ENCODE measurements at places on chromosomes 2 and 18.

GRCh38 chr18:59885579-59886163 lies 14.1 kb upstream of the PMAIP1 start:
- no peak for DNase-seq

DNA sequence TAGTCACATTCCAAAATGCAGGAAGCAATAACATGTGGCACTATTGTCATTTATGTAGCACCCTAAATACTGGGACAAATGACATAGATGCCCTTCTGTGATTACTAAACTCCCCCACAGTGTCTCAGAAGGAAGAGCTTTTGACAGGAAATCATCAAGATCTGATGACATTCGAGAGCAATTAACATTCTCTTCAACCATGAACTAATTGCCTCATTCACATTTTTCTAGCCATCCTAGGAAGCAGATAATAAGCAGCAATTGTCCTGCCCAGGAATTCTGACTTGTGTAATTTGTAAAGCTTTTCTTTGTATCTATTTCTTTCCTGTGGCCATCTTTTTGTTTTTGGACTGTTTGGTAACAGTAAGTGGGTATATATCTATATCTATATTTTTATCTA lies 292.6 kb downstream of the TGIF1 start:
- no peak for DNase-seq

- DNase-seq = no peak
These were observed 3.4 kb downstream of the RAB31 start for GRCh38 chr18:9711361-9712129.

DNA sequence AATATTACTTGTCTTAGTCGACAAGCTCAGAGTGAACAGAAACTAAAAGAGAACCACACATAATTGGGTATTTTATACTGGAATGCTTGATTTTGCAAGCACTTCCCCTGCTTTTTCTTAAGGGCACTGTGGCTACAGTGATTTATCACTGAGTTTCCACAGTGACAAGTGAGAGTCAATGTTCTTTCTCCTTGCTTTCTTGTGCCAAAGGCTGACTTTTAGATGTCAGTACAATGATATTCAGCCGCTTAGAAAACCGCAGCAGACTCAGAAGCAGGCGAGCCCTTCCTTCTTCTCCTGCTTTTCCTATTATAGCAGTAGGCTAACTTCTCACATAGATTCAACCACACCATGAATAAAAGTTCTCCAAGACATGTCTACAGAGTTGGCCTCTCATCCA lies 1603.6 kb upstream of the NXPH2 start:
- no peak for DNase-seq

- no peak for DNase-seq
These were observed 59.2 kb downstream of the SGPP2 start for GRCh38 chr2:222483513-222484039.

GRCh38 chr18:2572171-2572569 lies 813 bp downstream of the NDC80 start:
- DNase-seq = no peak

- no peak for DNase-seq
These were observed 34.0 kb downstream of the CASP10 start for GRCh38 chr2:201216918-201217317.

DNA sequence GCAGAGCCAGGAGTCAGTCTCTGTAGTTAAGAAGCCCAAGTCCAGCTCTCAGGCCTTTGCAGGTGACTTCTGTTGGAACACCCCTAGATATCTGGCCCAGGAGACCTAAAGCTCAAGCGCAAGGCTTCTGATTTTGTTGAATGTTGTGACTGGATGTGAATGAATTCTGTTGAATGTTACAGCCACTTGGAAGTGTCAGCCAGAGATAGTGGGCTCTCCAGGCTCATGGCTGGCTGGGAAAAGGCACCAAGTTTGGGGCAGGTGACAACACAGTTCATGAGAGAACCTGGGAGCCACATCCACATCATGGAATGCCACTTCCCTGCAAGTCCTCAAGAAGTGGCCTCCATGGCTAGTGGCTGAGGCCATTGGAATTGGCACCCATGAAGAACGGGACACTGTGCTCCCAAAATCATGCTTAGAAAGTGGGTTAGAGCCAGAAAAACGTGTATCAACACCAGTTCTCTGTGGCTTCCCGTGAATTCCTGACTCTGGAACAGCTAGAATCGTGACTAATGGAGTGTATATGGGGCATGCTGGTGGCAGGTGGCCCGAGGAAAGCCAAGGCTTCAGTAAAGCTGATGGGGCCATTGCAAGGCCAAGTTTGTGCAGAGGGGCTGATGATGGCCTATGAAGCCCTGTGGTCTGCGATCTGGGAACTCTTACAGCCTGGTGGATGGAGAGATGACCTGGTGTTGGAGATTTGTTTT lies 30.2 kb downstream of the EDAR start:
- no peak for DNase-seq

- no peak for DNase-seq
These were observed 55.6 kb downstream of the ITGB6 start for GRCh38 chr2:160144280-160144990.

DNA sequence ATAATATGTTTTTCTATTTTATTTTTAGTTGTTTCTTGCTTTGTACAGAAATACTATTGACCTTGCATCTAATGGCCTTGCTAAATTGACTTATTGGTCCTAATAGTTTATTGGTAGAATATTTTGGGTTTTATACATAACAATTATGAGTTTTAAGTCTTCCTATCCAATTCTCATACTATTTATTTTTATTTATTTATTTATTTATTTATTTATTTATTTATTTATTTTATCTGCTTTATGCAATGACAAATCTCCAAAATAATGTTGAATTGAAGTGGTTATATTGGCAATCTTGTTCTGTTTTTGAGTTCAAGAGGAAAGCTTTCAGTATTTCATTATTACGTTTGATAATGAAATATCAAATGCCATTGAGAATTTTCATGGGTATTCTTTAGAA lies 488.3 kb downstream of the CDH2 start:
- DNase-seq = no peak

GRCh38 chr2:224029876-224030275 lies 9.2 kb downstream of the SERPINE2 start:
- DNase-seq = no peak

DNA sequence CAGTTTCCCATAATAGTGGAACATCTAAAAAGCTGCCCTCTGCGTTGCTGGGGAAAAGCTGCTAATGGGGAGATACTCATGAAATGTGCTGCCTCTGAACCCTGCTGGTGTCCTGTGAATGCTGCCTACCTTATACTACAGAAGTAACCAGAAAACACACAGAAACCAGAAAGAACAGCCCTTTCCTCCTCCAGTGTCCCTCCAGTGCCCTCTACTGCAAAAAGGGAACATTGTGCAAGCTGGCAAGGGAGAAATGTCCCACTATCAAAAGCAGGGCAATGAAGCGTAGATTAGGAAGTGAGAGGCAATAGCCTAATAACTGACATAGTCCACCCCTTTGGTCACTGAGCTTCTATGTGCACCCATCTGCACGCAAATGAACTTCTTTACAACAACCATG lies 162.7 kb upstream of the ETAA1 start:
- no peak for DNase-seq

GRCh38 chr2:160715428-160715827 lies 221.8 kb upstream of the RBMS1 start:
- DNase-seq = no peak

DNA sequence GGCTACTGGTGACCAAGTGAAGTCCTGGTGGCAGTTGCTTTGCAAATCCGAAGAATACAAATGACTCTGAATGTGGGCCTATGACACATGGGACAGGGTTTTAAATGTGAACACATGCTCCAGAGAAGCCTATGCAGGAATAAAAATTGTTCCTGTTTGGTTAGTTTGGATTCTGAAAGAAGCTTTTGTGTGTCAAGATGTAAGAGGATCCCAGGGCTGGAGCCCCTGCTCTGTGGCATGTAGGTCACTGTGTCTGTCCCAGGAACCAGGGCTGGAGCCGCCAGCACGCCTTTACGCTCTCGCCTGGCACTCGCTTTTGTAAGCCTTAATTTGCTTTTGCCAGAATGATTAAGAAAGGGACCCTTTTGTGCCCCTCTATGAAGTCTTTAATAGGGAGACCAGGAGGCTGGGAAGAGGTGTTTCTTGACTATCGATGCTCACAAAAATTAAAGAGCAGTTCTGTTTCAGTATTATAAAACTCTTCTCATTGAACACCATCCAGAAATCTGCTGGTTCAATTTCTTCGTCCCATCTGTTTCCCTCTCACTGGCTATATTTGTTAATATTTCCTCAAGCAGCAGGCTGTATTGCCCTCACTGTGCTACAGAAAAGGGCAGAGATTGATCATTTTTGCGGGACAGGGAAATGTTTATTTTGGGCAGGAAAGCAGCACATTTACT lies 532.7 kb upstream of the POU3F3 start:
- no peak for DNase-seq

DNA sequence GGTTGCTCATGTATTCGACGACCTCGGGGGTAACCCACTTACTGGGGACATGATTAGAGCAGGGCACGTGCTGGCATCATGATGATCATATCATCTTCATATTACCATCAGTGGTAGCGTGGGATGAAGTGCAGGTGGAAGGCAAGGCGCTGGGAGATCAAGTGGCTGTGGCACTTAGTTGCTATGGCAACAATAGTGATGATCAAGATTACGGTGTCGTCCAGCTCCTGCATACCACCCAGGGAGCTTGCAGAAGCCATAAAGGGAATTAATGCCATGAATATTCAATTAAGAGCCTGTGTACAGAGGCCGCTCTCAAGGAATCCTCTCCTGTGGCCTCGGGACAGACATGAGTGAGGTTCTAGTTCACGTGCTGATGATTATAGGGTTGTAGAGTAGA lies 237.2 kb upstream of the COPS8 start:
- DNase-seq = no peak

GRCh38 chr2:18396329-18397010 lies 164.0 kb downstream of the RDH14 start:
- DNase-seq = no peak

DNA sequence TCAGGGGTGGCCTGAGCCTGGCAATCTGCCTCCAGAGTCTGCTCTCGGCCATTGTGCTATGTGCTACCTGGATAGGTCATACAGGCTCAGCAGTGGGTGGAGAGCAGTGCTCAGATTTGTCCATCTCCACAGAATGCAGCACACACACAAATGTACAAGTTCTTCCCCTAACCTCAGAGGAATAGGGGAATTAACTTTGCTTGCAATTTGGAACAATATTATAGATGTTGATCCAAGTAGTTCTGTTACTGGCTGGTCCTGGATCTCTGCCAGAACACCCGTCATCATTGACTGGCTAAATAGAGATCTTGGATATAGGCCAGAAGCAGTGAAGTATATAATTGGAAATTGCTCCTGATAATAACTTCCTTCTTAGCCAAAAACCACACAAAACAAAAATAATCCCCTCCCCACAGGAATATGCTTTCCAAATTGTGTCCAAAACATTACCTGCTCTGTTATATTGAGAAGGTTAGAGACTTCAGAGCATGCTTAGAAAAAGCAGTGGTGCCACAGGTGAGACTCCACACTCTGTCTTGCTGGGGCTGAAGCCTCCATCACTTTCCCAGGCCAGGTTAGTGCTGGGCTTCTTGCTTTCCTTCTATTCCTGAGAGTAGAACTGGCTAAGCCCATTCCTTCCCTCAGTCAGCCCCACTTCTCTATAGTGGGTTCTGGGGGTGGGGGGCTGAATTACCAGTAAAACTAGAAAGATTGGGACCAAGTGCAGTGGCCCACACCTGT lies 38.8 kb downstream of the NCAPH start:
- no peak for DNase-seq

DNA sequence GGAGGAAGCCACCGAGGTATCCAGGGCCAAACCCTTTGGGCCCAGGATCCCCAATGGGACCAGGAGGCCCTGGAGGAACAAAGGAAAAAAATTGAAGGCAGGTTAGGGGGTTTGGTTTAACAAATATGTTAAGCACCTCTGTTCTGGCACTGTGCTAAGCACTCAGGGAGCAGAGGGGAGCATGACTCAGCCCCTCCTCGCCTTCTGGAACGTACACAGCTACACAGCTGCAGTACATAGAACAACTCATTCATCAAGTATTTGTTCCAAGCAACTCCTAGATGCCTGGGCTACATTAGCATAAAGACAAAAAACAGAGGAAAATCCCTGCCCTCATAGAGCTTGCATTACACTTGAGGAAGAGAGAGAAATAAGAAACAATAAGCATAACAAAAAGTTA lies 153.6 kb downstream of the COL4A4 start:
- DNase-seq = no peak

DNA sequence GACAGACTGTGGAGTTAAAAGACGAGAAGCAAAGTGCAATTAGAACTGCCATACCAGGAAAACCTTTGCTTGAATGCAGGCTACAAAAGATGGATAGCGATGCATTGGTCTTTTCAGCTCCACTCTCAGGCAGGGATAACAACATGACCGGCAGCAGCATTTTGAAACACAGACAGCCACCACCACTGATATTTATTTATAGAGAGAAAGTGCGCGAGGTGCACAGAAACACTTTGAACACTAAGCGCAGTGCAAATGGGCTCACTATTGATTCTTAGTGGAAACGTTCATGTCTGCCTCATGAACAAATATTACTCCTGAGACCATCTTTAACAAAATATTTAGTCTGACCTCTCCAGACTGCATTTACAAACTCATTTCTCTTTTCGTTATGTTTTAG lies 32.9 kb downstream of the CAVIN2 start:
- no peak for DNase-seq

GRCh38 chr18:39039813-39040212 lies 1474.2 kb upstream of the CELF4 start:
- DNase-seq = no peak

GRCh38 chr2:174636987-174637386 lies 39.4 kb upstream of the WIPF1 start:
- no peak for DNase-seq

GRCh38 chr2:160376576-160376975 lies 117.0 kb downstream of the RBMS1 start:
- no peak for DNase-seq

GRCh38 chr2:201984800-201985525 lies 48.7 kb upstream of the FZD7 start:
- DNase-seq = no peak

DNA sequence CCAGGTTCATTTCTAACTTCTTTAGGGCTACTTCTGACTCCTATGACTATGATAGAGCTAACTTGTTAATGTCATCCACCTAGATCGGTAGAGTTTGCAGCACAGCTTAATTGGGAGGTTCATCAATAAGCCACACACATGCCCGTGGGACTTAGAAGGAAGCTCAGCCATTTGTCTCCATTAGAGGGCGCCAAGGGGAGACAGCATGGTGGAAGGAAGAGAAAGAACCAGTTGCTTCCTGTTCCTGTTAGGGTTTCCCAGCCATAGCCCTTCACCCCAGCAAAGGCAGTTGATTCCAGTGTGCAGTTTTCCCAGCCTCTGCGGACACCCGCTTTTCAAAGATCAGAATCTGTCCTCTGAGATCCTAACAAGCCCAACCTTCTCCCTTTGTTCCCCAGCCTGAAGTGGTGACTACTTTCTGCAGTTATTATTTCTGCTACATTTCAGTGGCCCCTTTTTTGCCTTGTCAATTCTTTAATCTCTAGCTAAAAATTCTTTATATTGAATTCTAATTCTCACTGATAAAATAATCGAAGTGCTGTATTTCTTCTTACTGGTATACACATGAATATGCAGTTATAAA lies 30.3 kb downstream of the MAIP1 start:
- DNase-seq = no peak

GRCh38 chr2:126342457-126342856 lies 313.5 kb upstream of the GYPC start:
- DNase-seq = no peak

GRCh38 chr2:7812231-7812995 lies 869.4 kb upstream of the ID2 start:
- DNase-seq = no peak
